Calu3 (cell line): ENCODE measurements at places on chromosomes 16 and 17. TPM values are rescaled to one million over a fixed set of nuclear protein-coding genes. Genes with fewer than 3 reads are reported as not detected.
A peak's percentile ranks its signal among the peaks of the same experiment; 100 is the strongest.

GRCh38 chr17:286571-286970 lies 66.0 kb downstream of the RPH3AL start:
- H3K27me3 ChIP-seq = no peaks in the 10 kb centered on the region
- no peak for DNase-seq
- H3K27ac ChIP-seq = no peak overlapping the region
- H3K4me3 ChIP-seq = no peak overlapping the region

Gene TMEM170A
- 48.4 and 52.5 TPM in 2 replicates for total RNA-seq

Gene CRYBA1
- not detected in 2 replicates for total RNA-seq

GRCh38 chr16:85491058-85491771 lies 121.9 kb upstream of the GSE1 start:
- H3K4me1 ChIP-seq = peaks cover 3% of the 10 kb centered on the region
- H3K27ac ChIP-seq = no peak overlapping the region
- DNase-seq = peak; percentile 35
- no peak overlapping the region for H3K4me3 ChIP-seq

DNA sequence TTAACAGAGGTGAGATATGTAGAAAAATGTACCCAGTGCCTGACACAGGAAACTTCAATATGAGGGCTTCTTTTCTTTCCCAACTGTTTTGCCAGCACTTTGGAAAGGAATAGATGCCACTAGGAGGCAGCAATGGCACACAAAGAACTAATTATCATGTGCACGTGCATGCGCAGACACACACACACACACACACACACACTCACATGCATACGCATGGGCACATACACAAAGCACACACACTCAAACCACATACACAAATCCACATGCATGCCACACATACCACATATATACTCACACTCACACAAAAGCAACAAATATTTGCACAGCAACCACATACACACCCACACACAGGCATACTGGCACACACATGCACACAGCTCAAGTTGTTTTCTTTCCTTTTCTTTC lies 8.8 kb upstream of the CEP112 start:
- H3K36me3 ChIP-seq = no peaks in the 10 kb centered on the region

DNA sequence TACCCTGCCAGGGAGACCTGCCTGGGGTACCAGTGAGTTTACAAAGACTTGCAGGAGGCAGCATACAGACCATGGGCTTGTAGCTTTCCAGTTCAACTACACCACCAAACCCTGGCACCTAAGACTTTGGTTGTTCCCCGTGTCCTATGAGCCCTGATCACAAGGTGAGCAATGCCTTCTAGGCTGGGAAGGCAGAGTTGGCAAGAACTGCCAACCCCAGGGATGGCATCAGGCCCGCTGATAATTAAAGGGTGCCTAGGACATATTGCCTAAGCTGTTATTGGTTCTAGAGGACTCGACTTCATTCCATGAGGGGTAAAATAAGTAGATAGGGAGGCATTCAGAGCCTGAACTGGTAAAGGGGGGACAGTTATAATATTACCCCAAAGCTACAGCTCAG lies 41.3 kb downstream of the CDH13 start:
- no peak overlapping the region for H3K4me3 ChIP-seq
- H3K27me3 ChIP-seq = peaks cover 51% of the 10 kb centered on the region
- H3K4me1 ChIP-seq = no peaks in the 10 kb centered on the region
- no peak overlapping the region for H3K27ac ChIP-seq
- no peak for DNase-seq
